ENCODE measurements at places on chromosomes 1 and 21.

GRCh38 chr1:3976821-3977220 is 76.7 kb upstream of the C1orf174 start:
- no peak for DNase-seq

DNA sequence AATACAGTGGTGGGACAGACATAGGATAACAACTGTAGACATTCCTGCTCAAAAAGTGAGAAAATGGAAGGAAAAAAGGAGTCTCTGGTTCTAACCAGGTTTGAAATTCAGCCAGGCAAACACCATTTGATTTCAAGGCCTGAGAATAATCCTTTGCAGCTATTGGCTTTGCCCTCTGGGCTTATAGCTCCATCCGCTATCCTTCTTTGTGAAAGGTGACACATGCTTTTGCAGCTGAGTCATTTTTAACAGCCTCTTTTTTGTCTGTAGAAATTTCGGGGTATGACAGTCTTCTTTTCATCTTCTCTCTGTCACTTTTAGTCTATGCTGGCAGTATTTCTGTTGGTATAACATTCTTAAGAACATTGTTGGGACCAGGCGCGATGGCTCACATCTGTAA is 16.2 kb downstream of the SDHC start:
- DNase-seq = no peak

GRCh38 chr1:4212796-4213195 is 312.7 kb upstream of the C1orf174 start:
- DNase-seq = no peak

DNA sequence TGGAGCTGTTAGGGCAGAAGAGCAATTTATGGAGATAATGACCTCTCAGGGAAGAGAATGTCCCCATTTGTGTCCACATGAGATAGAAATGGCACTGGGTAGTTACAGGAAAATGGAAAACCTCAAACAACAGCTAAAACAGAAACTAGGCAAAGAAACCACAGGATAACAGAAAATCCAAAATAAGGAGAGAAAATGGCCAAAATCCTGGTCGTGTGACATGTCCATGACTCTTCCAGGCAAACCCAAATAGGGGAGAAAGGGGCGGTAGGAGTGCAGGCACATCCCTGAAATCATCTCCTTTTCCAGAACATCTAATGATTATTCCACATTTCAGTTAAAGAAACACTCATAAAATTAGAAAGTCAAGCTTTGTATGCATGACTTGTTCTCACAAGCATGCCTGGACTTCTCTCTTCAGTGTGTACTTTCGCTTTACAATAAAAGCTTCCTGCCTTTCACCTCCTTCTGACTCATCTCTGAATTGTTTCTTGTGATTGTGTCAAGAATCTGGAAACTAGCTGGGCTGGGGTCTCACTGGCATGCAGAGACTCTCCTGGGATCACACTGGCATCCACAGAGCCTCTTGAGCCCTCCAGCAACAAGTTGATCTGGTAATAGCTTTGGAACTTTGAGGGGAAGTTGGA is 171.4 kb upstream of the ZP4 start:
- DNase-seq = no peak

GRCh38 chr1:30383221-30383711 is 340.1 kb downstream of the MATN1 start:
- DNase-seq = no peak

DNA sequence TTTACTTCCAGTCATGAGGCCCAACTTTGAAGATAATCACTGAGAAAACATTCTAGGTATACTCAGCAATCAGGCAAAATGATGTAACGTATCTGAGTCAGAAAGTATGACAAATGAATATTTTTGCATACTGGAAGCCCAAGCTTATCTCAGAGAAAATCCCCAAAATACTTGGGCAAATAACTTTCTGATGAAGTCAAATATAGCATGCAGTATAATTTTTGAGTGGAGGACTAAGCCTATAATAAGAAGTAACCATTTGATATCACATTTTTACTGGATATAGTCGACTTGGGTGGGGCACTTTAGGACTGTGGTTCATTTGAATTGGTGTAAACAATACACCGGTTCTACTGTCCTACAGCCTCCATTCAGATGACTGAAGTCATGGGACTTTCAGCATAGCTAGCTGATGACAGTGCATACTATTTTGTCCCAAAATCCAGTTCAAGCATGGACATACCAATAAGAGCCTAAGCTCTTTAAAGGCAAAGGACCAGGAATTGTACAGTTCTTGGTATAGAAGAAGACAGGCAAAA is 2.3 kb upstream of the GADD45A start:
- DNase-seq = no peak

DNA sequence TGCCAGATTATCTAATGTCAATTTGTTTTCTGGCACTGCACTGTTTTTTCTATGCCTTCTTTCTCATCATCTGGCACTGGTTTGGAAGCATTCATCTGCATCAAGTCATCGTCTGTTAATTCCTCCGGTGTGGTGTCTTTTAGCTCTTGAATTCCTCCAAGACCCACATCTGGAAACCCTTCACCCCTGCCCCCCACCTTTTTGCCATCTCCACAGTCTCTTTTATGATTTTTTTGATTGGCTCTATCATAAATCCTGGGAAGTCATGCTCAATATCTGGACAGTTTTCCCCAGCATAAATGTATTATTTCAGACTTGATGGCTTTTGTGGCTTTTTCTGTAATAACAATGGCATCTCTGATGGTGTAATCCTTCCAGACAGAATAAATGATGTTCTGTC is 10.4 kb upstream of the KCNK1 start:
- no peak for DNase-seq

GRCh38 chr21:36535618-36536241 is 55.8 kb upstream of the CLDN14 start:
- no peak for DNase-seq

DNA sequence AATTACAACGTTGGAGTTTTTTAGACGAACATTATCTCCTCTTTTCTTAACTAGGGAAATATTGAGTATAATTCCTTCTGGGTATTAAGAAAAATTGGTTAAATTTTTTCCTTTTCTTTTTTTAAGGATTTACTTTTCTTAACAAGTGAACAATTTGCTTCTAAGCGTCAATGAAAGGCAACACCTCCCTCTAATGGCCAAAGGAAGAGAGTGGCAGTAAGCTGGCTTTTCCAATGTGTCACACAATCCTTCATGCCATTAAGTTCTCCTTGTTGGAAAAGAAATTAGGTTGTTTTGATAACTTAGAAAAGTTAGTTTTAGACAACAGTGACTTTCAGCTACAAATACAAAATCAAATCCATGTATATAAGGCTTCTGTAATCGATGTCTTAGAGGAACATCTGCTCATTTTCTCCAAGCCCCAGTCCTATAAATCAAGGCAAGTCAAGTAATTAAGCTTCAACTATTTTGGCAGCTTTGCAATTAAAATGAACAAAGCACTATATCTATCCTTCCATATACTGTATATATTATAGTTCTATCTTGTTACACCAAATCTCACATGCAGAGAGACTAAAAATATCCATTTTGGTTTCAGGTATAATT is 62.8 kb downstream of the EDEM3 start:
- no peak for DNase-seq

DNA sequence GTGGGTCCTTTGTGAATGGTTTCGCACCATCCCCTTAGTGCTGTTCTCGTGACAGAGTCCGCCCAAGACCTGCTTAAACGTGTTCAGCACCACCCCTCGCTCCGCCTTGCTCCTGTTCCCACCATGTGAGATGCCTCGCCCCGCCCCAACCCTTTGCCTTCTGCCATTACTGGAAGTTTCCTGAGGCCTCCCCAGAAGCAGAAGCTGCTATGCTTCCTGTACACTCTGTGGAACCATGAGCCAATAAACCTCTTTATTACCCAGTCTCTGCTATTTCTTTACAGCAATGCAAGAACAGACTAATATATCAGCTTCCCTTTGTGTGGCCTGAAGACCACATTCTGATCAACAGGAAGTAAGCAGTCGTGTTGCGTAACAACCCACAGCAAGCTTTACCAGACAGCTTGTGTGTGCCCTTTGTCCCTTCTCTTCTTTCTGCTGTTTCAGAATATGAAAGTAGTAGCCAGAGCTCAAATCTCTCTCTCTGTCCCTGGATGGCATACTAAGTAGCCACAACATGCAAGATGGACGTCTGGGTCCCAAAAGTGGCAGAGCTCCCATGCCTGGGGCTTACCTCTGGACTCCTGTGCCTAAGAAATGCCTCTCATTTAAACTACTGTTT is 14.1 kb downstream of the HENMT1 start:
- no peak for DNase-seq

- DNase-seq = no peak
Observed at GRCh38 chr1:101394041-101394440, 157.2 kb downstream of the S1PR1 start.

DNA sequence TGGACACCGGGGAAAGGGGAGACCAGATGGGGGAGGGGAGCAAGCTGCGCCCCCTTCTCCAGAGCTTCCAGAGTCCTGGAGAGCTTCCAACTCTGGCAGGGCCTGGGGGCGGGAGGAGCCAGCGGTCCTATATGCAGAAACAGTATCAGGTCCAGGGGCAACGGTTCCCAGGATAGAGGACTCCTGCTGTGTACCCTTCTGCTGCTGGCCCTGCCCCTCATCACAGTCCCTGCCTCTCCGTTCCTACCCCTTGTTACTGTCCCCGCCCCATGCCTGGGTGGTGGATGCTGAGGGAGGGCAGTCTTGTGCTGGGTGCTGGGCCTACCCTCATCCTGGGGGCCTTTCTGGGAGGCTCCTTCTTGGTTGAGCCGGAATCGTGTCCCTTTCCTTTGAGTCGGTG is 19.2 kb upstream of the PEX10 start:
- DNase-seq = no peak

DNA sequence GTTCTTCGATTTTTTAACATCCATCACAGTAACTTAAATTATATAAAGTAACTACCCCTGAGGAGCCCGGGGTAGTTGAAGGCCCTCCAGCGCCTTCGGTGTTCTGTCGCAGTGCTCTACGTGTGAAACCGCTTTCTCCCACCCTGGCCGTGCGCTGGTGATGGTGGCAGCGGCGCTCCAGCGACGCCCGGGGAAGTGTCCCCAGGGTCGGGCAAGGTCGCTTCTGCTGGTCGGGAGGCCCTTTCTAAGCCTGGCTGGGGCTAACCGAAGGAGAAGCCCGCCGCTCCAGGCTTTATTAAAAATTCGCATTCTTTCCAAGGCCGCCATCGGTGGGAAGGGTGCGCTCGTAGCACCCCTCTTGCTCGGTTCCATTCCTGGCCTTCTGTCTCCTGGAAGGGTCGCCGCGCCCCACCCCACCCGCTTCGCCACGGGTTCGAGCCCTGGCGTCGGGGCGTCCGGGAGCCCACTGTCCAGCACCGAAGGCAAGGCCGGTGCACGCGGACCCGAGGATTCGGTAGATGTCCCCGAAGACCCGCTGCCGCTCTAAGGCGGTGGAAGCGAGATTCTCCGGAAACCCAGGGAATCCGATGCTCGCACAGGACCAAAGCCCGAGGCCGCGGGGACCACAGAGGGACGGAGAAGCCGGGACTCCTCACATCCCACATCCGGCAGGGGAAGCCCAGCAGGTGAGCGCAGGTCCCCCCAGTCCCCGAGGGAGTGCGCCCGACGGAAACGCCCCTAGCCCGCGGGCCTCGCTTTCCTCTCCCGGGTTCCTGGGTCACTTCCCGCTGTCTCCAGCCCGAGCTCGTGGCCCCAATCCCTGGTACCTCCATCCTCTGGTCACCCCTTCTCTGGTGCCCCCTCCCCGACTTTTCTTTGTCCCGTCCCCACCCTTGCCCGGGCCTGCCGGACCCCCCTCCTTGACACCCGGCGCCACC is 685 bp upstream of the RIPPLY3 start:
- DNase-seq = no peak

GRCh38 chr1:110243146-110243545 is 33.0 kb downstream of the KCNC4 start:
- DNase-seq = no peak

GRCh38 chr1:210978316-210978973 is 155.5 kb downstream of the KCNH1 start:
- no peak for DNase-seq

DNA sequence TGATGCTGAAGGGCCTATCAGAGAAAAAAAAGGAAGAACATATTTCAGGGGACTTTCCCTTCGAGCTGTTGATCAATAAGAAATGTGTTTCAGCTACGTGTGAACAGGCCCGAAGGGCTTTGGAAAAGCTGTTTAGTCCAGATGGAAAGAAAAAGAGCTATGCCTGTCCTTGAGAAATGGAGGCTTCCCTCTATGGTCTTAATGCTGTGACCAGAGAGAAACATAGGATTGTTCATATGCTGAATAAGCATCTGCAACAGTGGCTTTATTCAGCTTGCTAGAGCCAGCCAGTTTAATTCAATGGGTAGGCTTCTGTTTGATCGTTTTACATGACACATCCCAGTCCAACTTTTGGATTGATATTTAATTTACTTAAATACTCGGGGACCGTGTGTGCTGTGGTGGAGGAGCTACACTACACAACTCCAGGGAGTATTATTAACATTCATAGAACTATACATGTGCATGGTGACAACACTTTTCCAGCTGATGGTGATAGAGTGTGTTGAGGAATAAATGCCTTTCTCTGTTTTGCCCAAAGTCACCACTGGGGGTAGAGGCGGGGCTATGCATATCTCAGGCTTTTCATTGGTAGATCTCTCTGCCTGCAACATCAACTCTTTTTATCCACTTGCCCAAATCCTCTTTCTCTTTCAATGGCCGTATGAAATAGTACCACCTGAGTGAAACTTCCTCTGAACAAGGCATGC is 106.7 kb upstream of the C8B start:
- no peak for DNase-seq

DNA sequence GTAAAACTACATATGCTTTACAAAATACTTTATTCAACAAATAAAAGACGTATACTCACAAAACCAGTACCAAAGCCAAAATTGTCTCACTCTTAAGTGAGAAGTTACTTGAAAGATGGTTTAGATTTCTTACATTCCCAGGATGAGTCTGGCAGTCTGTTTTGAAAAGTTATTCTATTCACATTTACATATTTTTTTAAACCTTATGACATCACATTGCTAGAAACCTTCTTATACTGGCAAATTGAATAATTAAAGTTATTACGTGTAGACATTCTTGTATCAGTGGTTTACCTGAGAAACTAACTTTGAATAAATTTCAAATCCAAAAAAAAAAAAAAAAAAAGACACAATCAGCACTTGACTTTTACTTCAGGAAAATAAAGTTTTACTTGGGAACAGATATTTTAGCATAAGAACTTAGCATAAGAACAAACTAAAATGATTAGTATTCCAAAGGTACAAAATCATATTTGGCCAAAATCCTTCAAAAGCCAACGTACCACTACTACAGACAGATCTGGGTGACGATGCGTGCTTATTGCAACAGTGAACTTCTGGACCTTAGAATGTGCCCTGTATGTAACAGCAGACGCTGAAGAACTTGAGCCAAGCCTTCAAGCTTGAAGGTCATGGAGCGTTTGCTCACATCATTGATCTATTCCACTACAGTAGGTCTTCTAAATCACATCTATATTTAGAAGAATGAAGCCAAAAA is 2.5 kb downstream of the CDC42BPA start:
- DNase-seq = no peak
